ENCODE measurements at places on chromosomes 2 and 18. TPM values are rescaled to one million over a fixed set of nuclear protein-coding genes. Genes with fewer than 3 reads are reported as not detected.

- no peak for DNase-seq
- no peak overlapping the region for H3K4me3 ChIP-seq
- no peaks in the 10 kb centered on the region for H3K4me1 ChIP-seq
- no peaks in the 10 kb centered on the region for H3K27me3 ChIP-seq
- H3K27ac ChIP-seq, result no peak overlapping the region
Measured at GRCh38 chr2:141911485-141912066, 219.2 kb downstream of the LRP1B start.

The RIT2 gene
- not detected for total RNA-seq

GRCh38 chr18:32910694-32911296 is 138.0 kb upstream of the KLHL14 start:
- no peak for DNase-seq
- no peaks in the 10 kb centered on the region for H3K36me3 ChIP-seq
- H3K27me3 ChIP-seq, result no peaks in the 10 kb centered on the region

DNA sequence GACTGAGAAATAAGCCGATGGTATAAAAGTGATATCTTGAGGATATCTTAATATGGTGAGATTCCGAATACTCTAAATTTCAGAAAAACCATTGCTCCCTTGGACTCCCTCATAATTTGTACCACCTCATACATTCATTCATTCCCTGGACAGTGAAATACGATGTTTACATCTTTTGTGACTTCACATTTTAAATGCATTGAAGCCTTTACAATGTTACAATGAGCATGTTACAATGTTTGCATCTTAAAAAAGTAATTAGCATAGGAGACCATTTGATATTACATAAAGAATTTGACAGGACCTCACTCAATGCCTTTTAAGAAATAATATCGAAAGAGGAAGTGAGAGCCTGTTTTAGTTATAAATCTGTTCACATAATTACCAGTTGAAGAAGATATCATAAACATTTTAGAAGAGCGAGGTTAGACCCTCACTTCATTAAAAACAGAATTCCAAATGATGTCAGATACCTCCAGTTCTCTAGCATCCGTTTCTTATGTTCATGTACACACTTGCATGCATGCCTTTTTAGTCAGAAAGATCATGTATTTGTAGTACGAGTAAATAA is 372.0 kb downstream of the ARHGAP15 start:
- H3K27me3 ChIP-seq, result no peaks in the 10 kb centered on the region
- peaks cover 45% of the 10 kb centered on the region for H3K36me3 ChIP-seq
- no peak overlapping the region for H3K27ac ChIP-seq
- DNase-seq, result no peak
- no peak overlapping the region for H3K4me3 ChIP-seq

DNA sequence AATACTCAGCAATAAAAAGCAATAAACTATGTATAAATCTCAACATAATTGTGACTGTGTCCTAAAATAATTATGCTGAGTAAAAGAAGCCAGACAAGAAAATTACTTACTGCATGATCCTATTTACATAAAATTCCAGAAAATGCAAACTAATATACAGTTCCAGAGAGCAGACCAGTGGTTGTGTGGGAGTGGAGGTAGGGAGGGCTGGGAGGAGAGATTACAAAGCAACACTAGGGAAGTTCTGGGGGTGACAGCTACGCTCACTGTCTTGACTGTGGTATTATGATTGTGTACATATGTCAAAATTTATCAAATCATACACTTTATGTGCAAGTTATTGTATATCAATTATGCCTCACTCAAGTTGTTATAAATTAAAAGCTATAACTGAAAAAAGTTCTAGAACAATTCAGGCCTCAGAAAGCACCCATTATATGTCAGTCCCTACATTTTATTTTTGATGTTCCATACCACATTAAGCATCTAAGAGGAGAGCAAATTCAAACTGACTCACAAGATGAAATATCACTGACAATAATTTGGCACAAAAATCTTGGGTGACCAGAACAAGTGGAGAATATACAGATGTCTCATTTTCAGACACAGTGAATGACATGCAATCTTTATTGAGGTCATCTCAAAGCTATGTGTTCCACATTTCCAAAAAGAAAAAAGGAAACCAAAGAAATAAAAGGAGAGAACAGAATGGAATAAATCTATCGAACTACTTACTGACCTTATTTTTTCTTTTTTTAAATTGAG is 85.1 kb downstream of the ANTXR1 start:
- H3K27me3 ChIP-seq, result peaks cover 37% of the 10 kb centered on the region
- DNase-seq, result no peak
- H3K27ac ChIP-seq, result no peak overlapping the region
- no peaks in the 10 kb centered on the region for H3K36me3 ChIP-seq

DNA sequence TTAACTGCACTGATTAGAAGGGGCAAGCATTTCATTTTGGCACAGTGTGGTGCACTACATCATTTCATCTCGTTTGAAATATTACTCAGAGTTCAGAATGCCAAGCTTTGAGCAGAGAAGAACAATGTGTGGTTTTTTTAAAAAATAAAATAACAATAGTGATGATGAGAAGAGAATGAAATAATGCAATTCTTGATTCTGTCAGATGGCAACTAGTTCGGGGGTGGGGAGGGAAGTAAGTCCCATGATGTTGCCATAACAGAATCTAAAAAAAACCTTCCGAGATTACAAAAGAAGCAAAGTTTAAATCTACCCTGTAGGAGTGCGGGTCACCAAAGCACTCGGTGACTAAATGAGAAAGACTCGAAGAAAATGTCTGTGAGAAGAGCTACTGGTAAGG is 490.4 kb downstream of the NR4A2 start:
- H3K4me1 ChIP-seq, result no peaks in the 10 kb centered on the region
- H3K36me3 ChIP-seq, result no peaks in the 10 kb centered on the region
- no peaks in the 10 kb centered on the region for H3K27me3 ChIP-seq
- no peak overlapping the region for H3K27ac ChIP-seq
- no peak for DNase-seq

The STAMBP gene
- total RNA-seq, result 51.2 TPM

DNA sequence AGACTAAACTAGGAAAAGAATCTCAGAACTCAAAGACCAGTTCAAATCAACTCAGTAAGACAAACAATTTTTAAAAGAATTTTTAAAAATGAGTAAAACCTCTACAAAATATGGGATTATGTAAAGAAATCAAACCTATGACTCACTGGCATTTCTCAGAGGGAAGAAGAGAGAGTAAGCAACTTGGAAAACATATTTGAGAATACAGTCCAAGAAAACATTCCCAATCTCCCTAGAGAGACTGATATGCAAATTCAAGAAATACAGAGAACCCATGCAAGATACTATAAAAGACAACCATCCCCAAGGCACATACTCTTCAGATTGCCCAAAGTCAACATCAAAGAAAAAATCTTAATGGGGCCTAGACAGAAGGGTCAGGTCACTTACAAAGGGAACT is 162.7 kb downstream of the WDPCP start:
- peaks cover 5% of the 10 kb centered on the region for H3K4me1 ChIP-seq
- H3K36me3 ChIP-seq, result no peaks in the 10 kb centered on the region
- no peaks in the 10 kb centered on the region for H3K27me3 ChIP-seq
- no peak overlapping the region for H3K27ac ChIP-seq
- no peak for DNase-seq

- no peaks in the 10 kb centered on the region for H3K27me3 ChIP-seq
- no peak for DNase-seq
- no peak overlapping the region for H3K27ac ChIP-seq
- H3K4me3 ChIP-seq, result no peak overlapping the region
- H3K36me3 ChIP-seq, result no peaks in the 10 kb centered on the region
- H3K4me1 ChIP-seq, result peaks cover 47% of the 10 kb centered on the region
Measured at GRCh38 chr2:148530350-148530749, 114.2 kb upstream of the EPC2 start.

DNA sequence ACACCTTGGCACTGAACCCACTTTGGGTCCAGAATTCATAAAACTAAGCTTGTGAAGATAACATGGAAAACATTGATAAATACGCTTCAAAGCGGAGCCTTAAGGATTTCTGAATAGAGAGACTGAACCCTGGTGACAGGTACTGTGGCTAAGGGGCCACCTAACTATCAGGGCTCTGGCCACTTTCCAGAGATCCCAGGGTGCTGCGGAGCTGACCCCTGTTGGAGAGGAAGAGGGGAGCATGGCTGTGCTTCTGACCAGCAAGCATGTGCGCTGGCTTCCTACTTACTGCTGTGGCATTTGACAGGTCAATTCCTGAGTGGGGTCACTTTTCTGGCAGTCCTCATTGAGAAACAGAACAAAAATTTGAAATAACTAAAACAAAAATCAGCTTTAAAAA is 228.3 kb downstream of the NAPG start:
- H3K4me3 ChIP-seq, result no peak overlapping the region
- no peaks in the 10 kb centered on the region for H3K36me3 ChIP-seq
- no peak overlapping the region for H3K27ac ChIP-seq

The CRYBA2 gene
- not detected for total RNA-seq

DNA sequence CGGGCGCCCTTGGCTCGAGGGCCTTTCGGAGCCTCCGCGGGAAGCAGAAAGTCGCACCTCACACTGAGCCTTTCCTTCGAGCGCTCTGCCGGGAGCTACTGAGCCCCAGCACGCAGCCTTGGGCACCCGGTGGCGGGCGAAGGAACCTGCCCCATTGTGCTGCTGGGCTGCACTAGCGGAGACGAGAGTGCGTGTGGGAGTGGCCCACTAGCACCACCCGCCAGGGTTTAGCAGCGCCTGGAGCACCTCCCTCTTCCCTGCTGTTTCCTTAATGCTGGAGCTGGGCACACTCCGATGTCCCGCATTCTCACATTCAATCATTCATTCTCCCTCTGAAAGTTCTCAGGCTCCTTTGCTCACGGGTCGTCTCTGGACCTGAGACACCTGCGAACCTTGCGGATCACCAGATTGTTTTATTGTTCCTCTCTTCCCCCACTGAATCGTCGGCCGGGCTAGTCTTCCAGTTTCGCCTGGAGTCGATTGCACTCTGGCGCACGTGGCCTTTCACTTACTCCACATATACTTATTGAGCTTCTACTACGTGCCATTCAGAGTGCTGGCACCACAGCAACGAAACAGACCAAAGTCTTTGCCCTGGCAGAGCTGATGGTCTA is 8.5 kb upstream of the PAX3 start:
- peaks cover 14% of the 10 kb centered on the region for H3K36me3 ChIP-seq
- H3K27ac ChIP-seq, result no peak overlapping the region
- peaks cover 37% of the 10 kb centered on the region for H3K4me1 ChIP-seq
- H3K27me3 ChIP-seq, result peaks cover 95% of the 10 kb centered on the region
- H3K4me3 ChIP-seq, result no peak overlapping the region

DNA sequence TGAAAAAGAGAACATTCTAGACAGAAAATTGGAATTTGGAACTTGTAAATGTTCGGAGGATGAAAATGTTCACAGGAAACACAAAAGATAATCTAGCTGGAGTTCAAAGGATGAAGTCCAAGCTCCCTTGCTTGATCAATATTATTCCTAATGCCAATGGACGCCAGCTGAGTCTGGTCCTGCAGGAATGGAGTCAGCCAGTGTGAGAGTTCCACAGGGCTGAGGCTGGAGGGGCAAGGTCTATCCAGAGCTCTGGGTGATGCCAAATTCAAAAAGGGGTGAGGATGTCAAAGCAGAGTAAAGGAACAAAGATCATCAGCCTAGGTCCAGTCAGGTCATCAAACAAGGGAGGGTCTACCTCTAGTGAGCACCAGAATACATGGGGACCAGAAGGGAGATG is 78.5 kb upstream of the CTNNA2 start:
- no peak overlapping the region for H3K27ac ChIP-seq
- no peaks in the 10 kb centered on the region for H3K36me3 ChIP-seq

DNA sequence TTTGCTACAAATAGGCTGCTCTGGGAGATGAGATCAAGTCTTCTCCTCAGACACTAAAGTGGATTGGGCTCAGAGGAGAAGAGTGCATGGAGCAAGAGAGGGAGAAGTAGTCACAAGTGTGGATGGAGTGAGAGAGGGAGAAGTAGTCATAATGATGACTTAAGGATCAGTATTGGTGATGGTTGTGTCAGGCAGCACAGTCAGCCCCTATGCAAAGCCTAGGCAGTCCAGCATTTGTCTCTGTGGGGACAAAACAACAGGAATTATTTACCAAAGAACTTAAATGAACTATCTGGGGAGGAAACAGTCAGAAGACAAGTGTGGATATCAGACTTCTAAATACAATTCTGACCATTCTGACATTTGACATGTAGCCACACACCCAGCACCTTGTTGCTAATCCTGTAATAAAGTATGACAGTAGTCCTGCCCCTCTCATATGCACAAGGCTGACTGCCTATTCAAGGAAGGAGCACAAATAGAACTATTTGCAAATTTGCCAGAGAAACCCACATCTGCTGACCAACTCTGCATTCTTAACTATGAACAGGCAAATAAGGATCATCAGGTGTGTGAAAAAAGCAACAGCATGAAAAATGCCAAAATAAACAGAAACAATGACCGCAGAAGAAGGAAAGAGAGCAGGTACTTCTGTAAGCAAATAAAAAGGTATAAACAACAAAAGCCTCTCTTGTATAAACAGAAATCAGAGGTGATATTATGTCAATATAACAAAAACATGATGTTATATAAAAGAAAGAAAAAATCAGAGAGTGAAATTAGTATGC is 1597.9 kb upstream of the ACVR2A start:
- H3K4me3 ChIP-seq, result no peak overlapping the region
- H3K27ac ChIP-seq, result no peak overlapping the region
- H3K27me3 ChIP-seq, result no peaks in the 10 kb centered on the region

The MOGAT1 gene
- total RNA-seq, result not detected

Measured in activated CD4-positive, alpha-beta memory T cell treated with anti-CD3 and anti-CD28 coated beads, Interleukin-2, amount 10 ng/mL, durations not matched to agents 7 days and 5 days (primary cell).